ENCODE measurements at places on chromosomes 7 and 10. TPM values are rescaled to one million over a fixed set of nuclear protein-coding genes. Genes with fewer than 3 reads are reported as not detected.

DNA sequence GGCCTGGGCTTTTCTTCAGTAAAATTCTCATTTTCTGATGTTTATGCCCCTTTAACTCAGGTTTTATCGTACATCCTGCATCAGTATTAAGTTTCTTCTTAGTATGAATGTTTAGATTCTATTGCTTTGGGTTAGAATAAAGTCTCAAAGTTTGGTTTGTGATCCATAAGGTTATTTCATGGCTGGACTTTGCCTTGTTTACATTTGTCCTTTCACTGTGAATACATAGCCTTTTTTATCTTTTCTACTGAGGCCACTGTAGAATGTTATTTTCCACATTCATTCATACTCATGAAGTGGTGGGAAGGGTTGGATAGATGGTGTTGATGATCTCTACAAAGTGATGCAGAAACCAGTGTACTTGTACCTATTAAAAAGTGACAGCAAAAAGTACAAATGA, 59.8 kb downstream of the CCSER2 start:
- DNase-seq = no peak
- H3K36me3 ChIP-seq = no peaks in the 10 kb centered on the region
- no peaks in the 10 kb centered on the region for H3K27me3 ChIP-seq
- H3K27ac ChIP-seq = no peak overlapping the region
- H3K4me1 ChIP-seq = no peaks in the 10 kb centered on the region

DNA sequence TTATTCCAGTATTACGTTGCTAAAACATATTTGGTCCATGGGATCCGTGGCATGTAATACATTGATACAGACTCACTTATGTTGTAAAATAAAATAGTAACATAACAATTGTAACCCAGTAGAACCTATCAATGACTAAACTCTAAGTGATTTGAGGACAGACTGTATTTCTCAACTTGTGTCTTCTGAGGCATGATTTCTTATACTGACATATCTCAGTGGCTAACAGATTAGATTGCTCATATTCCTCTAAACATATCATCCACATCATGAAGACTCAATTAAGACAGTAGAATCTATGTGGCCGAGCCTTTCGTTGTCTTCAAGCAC, 72.3 kb downstream of the CREB5 start:
- no peak overlapping the region for H3K4me3 ChIP-seq
- no peaks in the 10 kb centered on the region for H3K36me3 ChIP-seq
- no peak overlapping the region for H3K27ac ChIP-seq
- no peaks in the 10 kb centered on the region for H3K27me3 ChIP-seq

DNA sequence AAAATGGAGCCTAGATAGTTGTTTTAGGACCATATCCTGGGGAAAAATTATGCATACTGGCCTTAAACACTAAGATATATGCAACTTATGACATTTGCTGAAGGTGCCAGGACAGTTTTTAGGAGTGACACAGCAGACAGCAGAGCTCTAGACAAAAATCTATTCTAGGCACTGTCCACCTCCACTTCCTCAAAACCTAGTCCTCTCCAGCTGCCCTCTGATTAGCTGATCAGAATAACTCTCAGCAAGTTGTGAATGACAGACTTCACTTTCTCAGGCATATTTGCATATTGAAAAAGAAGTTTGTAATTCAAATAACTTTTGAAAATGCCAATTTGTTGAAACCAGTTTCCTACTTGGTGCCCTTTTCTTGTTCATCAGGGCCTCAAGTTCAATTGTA, 152.3 kb upstream of the STEAP4 start:
- no peak for DNase-seq
- no peaks in the 10 kb centered on the region for H3K36me3 ChIP-seq
- H3K27me3 ChIP-seq = no peaks in the 10 kb centered on the region
- no peaks in the 10 kb centered on the region for H3K4me1 ChIP-seq

DOCK4 gene
- total RNA-seq = 26.9 TPM
